ENCODE measurements at places on chromosomes 2 and 18. TPM values are rescaled to one million over a fixed set of nuclear protein-coding genes. Genes with fewer than 3 reads are reported as not detected.

GRCh38 chr2:181438261-181438660, 18.9 kb upstream of the ITGA4 start:
- no peak overlapping the region for H3K4me3 ChIP-seq
- H3K27me3 ChIP-seq, result no peaks in the 10 kb centered on the region
- H3K27ac ChIP-seq, result no peak overlapping the region
- DNase-seq, result peak; percentile 47
- H3K4me1 ChIP-seq, result peaks cover 27% of the 10 kb centered on the region

- H3K4me3 ChIP-seq, result no peak overlapping the region
- no peak overlapping the region for H3K27ac ChIP-seq
- no peaks in the 10 kb centered on the region for H3K27me3 ChIP-seq
These were observed 43.6 kb downstream of the PROKR1 start for GRCh38 chr2:68687018-68687417.

GRCh38 chr2:153043385-153043784, 325.0 kb downstream of the ARL6IP6 start:
- DNase-seq, result no peak
- H3K4me1 ChIP-seq, result no peaks in the 10 kb centered on the region
- no peaks in the 10 kb centered on the region for H3K36me3 ChIP-seq
- H3K4me3 ChIP-seq, result no peak overlapping the region
- no peak overlapping the region for H3K27ac ChIP-seq

GRCh38 chr2:133839677-133840076, 271.4 kb upstream of the NCKAP5 start:
- no peaks in the 10 kb centered on the region for H3K27me3 ChIP-seq
- DNase-seq, result no peak
- no peaks in the 10 kb centered on the region for H3K36me3 ChIP-seq
- no peak overlapping the region for H3K4me3 ChIP-seq
- no peak overlapping the region for H3K27ac ChIP-seq

DNA sequence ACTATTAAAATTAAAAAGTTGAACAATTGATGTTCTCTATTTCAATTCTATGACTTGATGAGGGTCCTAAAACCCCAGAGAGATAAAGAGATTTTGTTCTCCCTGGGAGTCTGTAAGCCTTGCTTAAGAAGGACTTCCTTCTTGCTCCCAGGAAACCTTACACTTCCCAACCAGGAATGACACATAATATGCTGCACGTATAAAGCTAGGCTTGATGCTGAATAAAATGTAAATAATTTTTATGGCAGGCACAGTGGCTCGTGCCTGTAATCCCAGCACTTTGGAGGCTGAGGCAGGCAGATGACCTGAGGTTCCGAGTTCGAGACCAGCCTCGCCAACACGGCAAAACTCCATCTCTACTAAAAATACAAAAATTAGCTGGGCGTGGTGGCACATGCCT, 27.8 kb downstream of the SPIRE1 start:
- H3K36me3 ChIP-seq, result no peaks in the 10 kb centered on the region
- no peak for DNase-seq

- DNase-seq, result no peak
- H3K36me3 ChIP-seq, result no peaks in the 10 kb centered on the region
- no peak overlapping the region for H3K4me3 ChIP-seq
- no peak overlapping the region for H3K27ac ChIP-seq
These were observed 198.9 kb downstream of the CDCA7 start for GRCh38 chr2:173553593-173553992.

- no peaks in the 10 kb centered on the region for H3K4me1 ChIP-seq
- DNase-seq, result no peak
- no peaks in the 10 kb centered on the region for H3K36me3 ChIP-seq
- no peaks in the 10 kb centered on the region for H3K27me3 ChIP-seq
These were observed 7.3 kb upstream of the SLC11A1 start for GRCh38 chr2:218374795-218375194.

DNA sequence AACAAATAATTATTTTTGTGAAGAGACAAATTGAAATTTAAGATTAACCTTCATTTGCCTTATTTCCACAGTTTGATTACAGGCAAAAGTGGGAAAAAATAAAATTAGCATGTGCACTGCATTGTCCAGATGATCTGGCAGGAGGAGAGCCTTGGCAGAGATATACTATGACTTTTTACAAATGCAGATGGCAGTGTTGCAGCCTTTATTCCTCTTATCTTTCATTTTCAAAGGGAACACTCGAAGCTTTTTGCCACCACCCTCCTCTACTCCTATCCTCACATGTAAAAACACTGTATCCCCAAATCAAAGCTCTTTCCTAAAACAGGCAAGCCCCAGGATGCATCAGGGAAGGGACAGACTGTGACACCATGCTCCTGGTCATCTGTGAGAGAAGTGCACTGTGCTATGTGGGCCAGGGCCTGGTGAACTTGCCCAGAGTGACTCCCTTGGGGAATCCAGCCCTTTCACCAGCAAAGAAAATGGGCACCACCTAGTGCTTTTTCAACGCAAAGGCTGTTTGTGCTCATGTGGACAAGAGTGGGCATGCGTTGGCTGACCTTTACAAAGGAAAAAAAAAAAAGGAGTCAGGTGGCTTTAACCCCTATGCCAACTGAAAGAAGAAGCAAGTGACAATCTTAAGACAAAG, 74.7 kb upstream of the ETAA1 start:
- H3K27ac ChIP-seq, result no peak overlapping the region
- no peaks in the 10 kb centered on the region for H3K27me3 ChIP-seq
- DNase-seq, result no peak
- no peaks in the 10 kb centered on the region for H3K4me1 ChIP-seq

- no peaks in the 10 kb centered on the region for H3K36me3 ChIP-seq
- H3K27ac ChIP-seq, result no peak overlapping the region
- no peak overlapping the region for H3K4me3 ChIP-seq
- H3K27me3 ChIP-seq, result peaks cover 6% of the 10 kb centered on the region
- peaks cover 7% of the 10 kb centered on the region for H3K4me1 ChIP-seq
- DNase-seq, result peak; percentile 32
These were observed 218.4 kb downstream of the CDH20 start for GRCh38 chr18:61551586-61551985.

DNA sequence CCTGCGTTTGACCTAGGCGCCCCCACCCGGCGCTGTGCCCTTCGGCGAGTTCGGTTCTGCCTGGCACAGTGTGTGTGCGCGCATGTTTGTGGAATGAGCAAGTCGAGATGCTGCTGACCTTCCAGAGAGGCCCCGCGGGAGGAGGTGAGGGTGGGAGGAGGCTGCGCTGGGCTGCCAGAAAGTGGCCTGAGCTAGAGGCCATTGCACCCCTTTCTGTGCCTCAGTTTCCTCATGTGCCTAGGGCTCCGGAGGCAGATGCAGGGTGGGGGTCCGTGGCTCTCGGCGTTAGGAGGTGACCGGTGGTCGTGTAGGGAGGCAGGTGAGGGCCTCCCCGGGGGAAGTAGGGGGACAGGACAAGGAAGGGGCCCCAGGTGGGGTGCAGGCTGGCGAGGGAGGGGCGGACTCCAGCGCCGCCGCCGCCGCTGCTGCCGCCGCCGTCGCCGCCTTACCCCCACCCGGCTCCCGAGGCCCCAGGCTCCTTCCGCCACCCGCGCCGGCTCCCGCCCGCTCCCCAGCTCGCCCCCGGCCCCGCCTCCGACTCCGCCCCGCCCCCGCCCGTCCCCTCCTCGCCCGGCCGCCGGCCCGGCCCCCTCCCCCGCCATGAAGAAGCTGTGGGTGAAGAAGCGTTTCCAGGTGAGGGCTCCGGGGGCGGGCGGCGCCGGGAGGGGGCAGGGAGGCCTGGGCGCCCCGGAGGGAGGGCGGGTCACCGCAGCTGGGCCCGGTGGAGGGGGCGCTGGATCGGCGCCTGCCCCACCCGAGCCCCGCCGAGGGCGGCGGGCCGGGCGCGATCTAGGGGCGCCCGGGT, 7.0 kb downstream of the SPEG start:
- H3K4me3 ChIP-seq, result peak overlapping the region; percentile 65
- DNase-seq, result peak; percentile 65
- no peaks in the 10 kb centered on the region for H3K36me3 ChIP-seq
- peaks cover 6% of the 10 kb centered on the region for H3K27me3 ChIP-seq
- peaks cover 12% of the 10 kb centered on the region for H3K4me1 ChIP-seq

DNA sequence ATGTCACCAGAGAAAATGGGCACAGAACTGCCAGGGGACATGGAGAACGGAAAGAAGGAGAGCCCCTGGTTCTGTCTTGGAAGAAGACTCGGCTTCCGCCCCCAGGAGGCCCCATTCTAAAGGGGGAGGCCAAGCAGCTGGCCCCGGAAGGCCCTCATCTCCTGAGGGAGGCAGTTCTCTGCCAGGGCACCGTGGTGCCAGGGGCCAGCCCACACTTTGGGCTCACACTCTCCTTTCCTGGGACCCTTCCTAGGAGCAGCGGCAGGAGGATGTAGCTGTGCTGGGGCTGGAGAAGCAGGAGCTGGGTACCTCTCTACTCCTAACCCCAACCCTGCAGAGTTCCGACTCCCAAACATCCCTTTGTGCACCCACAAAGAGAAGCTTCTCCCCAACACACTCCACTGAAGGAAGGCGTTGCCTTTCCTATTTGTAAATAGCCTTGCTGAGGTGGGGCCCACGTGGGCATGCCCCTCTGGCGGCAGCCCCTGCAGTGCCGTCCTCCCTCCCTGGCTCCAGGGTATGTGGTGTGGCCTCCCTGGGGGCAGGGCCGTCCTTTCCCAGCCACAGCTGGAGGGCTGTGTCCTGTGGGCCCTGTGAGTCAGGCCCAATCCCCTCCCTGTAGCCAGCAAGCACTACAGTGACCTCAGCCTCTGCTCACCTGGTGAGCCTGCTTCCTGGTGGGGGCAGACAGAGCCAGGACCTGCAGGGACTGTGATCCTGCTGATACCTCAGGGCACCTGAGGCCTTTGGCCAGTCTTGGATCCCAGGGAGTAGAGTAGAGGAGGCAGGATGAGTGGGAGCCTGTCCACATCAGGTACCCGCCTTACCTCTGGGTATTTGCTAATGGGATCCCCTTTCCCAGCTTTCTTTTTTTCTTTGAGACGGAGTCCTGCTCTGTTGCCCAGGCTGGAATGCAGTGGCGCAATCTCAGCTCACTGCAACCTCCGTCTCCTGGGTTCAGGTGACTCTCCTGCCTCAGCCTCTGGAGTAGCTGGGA, 26.6 kb downstream of the ZFP36L2 start:
- no peak overlapping the region for H3K4me3 ChIP-seq
- peaks cover 48% of the 10 kb centered on the region for H3K4me1 ChIP-seq
- no peak for DNase-seq
- no peaks in the 10 kb centered on the region for H3K27me3 ChIP-seq

Gene TDRD15
- total RNA-seq, result not detected

Gene CABYR
- total RNA-seq, result 1.2 TPM

Gene CCDC121
- 0.30 TPM for total RNA-seq

Gene CCDC148
- not detected for total RNA-seq

Gene ALPG
- total RNA-seq, result not detected
